HCEC 1CT (cell line): ENCODE measurements at places on chromosomes 12 and 14.

- DNase-seq = no peak
Observed at GRCh38 chr14:61578745-61579144, 116.6 kb upstream of the HIF1A start.

DNA sequence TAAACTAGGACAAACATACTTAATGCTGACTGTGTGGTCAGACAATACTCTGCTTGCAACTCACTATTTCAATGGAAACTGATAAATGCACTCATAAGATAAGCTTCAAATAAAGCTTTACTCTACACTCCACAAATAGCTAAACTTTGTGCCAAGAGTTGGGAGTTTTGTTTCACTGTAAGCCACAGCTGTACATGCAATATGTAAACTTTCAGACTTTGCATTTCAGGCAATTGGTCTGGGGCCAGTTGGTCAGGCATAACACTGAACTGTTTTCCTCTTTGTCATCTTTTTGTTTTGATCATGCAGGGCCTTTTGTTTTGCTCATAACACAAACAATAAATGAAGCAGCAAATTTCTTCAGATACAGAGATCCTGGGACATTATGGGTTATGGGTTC lies 426.2 kb downstream of the IPO8 start:
- no peak for DNase-seq

- no peak for DNase-seq
Observed at GRCh38 chr12:65069336-65069735, 51.8 kb downstream of the WIF1 start.

DNA sequence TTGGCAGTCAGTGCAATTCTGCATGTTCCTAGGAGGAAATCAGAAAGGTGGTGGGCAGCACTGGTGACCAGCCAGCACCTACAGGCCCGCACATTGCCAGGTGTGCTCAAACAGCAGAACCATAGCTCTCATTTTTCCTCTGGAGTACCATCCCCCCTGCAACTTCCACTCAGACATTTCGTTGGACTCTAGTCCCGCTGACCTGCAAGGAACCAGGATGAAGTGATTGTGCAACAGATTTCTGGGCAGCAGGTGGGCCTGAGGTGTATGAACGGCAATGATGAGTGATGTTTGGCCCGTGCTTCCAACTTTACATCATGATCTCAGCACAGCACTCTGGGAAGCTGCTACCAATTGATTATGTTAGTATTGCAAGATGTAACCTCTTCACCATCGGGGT lies 129.9 kb downstream of the NTF3 start:
- DNase-seq = no peak

- DNase-seq = no peak
Observed at GRCh38 chr14:104434214-104435076, 145.1 kb upstream of the C14orf180 start.

GRCh38 chr14:103836976-103837725 lies 10.2 kb downstream of the PPP1R13B start:
- no peak for DNase-seq

GRCh38 chr14:100359111-100359510 lies 36.0 kb downstream of the SLC25A47 start:
- DNase-seq = no peak

GRCh38 chr14:59292921-59293534 lies 104.6 kb downstream of the DAAM1 start:
- DNase-seq = no peak

- no peak for DNase-seq
Observed at GRCh38 chr14:87617079-87617478, 375.9 kb downstream of the GALC start.

DNA sequence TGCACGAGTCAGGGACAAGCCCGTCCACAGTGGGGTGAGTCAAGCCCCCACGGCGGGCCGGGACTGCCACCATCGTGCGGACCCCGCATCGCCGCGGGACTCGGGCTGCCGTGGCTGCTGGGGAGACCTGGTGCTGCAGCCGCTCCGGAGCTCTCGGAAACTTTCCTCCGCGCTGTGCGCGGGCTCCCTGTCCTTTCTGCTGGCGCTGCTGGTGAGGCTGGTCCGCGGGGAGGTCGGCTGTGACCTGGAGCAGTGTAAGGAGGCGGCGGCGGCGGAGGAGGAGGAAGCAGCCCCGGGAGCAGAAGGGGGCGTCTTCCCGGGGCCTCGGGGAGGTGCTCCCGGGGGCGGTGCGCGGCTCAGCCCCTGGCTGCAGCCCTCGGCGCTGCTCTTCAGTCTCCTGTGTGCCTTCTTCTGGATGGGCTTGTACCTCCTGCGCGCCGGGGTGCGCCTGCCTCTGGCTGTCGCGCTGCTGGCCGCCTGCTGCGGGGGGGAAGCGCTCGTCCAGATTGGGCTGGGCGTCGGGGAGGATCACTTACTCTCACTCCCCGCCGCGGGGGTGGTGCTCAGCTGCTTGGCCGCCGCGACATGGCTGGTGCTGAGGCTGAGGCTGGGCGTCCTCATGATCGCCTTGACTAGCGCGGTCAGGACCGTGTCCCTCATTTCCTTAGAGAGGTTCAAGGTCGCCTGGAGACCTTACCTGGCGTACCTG lies 1.1 kb downstream of the PDE3A start:
- DNase-seq = peak; percentile 21

DNA sequence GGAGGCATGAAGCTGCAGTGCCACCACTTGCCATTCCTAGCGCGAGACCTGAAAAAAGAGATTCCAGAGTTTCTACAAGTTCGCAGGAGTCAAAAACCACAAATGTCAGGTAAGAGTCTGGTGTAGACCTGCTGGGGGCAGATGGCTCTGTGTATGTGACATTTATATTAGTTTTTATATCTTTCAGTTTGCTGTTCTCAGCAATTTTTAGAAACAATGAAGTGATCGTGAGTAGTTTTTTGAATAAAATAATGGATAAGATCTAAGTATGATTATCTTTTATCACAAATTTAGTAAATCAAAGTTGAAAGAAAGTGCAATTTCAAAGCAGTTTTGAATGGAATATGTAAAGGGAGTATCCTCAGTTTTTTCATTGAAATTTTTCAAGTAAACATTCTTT lies 9.3 kb downstream of the ZC3H14 start:
- no peak for DNase-seq

- DNase-seq = no peak
Observed at GRCh38 chr14:75627406-75627805, 33.3 kb downstream of the ERG28 start.

DNA sequence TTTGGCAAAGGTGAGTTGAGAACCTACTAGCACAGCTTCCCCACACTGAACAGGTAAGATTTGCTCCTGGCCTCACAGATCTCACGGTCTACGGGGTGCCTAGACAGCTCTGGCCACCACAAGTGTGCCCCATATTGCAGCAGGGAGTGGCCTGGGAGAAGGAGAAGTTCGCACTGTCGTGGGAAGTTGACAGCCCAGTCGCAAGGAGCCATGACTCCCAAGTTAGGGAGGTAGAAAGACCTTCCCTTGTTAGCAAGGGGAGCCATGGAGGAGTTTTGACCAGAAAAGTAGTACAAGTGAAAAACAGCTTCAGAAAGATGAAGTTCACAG lies 316.3 kb downstream of the BCL11B start:
- DNase-seq = no peak

GRCh38 chr14:69625299-69626131 lies 14.1 kb downstream of the SUSD6 start:
- no peak for DNase-seq

DNA sequence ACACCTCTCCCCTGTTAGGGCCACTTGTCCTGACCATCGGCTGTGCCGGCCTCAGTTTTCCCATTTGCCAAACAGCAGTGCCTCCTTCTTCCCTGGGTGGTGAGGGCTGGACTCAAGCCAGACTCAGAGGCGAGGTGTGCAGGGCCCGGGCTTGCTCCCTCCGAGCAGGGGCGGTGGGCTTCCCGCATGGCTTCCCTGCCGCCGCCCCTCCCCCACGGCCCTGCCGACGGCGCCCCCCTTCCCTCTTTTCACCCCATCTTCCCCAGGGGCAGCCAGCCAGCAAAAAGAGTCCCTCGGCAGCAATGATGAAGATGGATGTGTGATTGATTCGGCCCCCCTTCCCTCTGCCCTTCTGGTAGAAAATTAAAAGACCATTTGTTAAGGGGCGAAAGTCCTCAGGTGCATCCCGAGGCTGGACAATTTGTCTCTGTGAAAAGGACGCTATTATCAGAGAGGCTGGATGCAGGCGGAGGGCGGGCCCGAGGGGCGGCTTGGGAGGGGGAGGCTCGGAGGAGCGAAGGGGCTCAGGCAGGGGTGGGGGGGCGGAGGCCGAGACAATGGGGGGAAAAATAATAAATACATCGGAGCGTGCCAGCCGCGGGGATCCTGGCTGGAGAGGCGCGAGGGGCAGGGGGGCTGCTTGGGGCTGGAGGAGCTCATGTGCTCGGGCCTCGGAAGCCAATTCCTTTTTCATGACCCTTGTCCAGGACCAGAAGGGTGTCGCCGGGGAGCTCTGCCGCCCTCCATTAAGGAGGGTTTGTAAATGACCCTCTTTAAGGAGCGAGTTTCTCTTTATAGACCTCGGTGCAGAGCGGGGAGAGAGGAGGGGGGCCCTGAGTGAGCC lies 48.0 kb upstream of the LHX5 start:
- no peak for DNase-seq

GRCh38 chr14:68886109-68886434 lies 93.0 kb downstream of the ACTN1 start:
- no peak for DNase-seq

GRCh38 chr14:75044322-75044721 lies 6.9 kb downstream of the MLH3 start:
- DNase-seq = peak; percentile 71

DNA sequence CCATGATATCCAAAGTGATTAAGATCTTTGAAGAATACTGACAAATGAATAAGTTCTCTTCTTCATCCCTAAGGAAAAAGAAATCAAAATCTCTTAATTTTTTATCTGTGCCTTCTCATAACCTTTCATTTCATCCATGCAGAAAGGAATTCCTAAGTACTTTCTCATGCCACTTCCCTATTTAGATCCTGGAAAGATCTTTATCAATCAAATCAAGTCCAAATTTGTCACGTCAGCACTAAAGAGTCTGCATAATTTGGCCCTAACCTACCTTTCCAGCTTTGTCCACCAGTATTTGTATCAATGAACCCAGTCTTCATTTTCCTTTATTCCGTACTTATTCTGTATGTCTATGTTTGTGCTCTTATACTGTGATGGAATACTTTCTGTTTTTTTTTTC lies 41.2 kb downstream of the VEZT start:
- no peak for DNase-seq

GRCh38 chr12:53194973-53195372 lies 12.1 kb downstream of the ITGB7 start:
- no peak for DNase-seq

DNA sequence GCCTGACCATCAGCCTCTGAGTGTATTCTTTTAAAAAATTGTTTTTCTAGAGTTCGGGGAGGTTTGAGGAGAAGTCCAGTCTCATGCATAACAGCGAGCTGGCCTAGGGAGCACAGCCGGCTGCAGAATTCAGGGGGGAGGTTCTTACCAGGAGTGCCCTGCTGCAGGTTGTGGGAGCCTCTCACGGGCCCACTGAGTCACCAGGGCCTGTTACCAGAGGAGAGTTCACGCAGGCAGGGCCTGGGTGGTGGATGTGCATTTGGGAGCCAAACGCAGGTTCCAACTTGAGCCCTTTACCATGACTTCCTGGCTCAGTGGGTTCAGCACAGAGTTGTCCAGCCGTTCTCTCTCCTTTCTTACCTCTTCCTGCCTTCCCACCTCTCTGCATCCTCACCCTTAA lies 14.4 kb downstream of the CD9 start:
- DNase-seq = no peak

GRCh38 chr14:78970677-78971076 lies 800.5 kb downstream of the NRXN3 start:
- no peak for DNase-seq

DNA sequence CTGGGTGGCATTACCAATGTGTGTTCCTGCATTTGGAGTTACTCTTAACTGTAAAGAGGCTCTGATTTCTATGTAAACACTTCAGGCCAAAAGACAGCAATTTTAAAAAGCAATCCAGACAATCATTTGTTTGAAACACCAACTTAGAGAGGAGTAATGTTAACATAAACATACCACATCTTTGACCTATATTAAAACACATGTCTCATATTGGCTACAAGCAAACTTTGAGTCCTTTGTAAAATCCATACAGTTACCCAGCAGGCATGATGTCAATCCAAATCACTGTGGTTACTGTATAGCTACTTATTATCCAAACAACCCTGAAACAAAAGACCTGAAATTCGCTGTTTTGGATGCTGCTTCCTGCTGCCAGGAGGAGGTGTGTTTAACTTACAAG lies 7.5 kb upstream of the G2E3 start:
- no peak for DNase-seq

DNA sequence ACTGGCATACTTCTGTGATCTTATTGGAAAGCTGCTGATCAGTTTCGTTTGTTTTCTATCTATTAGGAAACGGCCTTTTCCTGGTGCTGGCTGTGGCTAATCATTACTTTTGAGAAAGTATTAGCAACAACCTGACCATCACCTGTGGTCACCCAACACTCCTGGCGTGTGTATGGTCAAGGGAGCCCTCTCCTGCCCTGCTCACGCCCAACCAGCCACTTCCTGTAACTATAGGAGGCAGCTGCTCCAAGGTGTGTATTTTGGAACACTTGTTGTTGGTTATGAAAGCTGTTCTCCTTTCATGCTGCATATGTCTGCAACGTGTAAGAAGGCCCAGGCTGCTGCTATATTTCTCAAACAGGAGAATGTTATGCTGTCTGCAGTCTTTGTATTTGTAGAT lies 1582.8 kb downstream of the AACS start:
- DNase-seq = no peak

DNA sequence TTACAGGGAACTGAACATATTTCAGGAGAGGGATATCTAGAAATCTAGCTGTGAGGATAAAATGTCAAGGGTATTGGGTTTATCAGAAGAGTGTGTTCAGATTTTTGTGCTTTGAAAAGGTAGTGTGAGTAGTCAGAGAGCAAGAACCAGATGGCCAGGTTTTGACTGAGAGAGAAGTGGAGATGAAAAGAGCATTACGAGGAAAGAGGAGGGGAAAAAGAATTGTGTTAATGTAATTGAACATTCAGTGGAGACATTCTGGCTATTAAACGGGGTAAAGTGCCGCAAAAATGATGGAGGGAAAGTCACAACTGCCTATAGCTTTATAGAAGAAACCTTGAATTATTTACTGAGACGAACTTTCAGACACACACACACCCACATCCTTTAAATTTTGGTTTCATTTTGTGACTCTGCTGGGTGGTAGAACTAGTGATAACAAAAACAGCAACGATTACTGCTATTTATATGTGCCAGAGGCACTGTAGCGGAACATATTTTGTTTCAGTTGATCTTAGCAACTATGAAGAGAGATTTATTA lies 213.6 kb downstream of the ERC1 start:
- DNase-seq = no peak

GRCh38 chr12:26286186-26286585 lies 90.8 kb downstream of the SSPN start:
- DNase-seq = no peak
